ENCODE measurements at places on chromosomes 13 and 19.

DNA sequence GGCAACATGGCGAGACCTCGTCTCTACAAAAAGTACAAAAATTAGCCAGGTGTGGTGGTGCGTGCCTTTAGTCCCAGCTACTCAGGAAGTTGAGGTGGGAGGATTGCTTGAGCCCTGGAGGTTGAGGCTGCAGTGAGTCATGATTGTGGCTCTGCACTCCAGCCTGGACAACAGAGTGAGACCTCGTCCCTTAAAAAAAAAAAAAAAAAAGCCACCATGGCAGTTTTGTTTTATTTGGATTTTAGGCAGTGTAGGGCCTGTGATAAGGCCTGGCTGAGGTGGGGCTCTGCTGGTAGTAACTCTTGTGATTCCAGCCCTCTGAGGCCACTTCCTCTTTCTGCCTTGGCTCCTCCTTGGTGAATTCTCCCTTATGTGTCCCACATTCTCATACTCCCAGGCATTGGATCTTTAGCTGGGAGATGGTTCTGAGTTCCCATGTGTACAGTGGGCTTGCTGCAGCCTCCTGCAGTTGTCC lies 39.2 kb downstream of the GATAD2A start:
- DNase-seq: no peak

DNA sequence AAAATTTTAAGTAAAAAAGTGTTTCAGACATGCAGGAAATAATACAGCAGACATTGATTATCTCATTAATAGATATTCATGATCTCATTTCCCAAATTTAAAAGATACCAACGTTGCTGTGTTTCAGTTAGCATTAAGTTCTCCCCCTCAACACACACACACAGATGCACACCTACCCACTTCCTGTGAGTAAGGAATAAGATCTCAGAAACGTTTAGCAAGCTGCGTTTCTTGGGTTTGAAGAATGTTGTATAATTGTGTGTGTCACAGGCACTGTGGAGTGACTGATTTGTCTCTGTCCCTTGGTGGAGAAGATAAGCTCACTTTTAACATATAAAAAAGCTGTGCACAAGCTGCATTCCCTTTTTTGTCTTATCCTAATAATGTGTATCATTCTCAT lies 196.8 kb downstream of the PDS5B start:
- DNase-seq: no peak

GRCh38 chr13:22270881-22271280 lies 600.0 kb downstream of the FGF9 start:
- no peak for DNase-seq

DNA sequence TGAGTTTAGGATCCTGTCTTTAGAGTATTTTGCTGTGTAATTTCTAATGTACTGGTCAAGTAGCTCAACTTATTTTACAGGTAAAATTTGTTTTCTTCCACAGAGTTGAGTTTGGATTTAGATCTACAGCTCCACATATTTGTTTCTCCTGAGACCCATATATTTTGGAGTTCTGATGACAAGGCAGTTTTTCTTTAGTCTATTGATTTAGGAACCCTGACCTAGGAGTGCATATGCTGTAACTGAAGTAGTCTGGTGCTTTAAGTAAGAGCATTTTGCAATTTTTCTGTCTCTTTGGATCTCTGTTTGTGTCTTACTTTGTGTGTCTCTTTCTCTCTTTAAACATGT lies 19.5 kb upstream of the SPRY2 start:
- DNase-seq: no peak

DNA sequence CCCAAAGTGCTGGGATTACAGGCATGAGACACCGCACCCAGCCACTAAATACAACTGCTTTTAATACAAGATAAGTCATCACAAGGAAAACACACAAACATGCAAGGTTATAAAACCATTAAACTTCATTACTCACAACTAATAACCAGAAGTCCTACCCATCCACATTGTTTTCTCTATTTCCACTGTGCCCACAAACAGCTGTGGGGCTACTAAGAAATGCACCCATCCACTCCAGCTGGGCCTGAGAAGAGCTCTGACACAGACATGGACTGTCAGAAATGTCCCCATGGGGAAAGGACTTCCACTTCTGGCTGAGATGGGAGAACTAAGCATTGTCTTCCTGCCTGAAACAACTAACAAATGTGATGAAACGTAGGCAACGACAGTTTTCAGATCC lies 17.2 kb downstream of the SAFB2 start:
- DNase-seq: no peak

DNA sequence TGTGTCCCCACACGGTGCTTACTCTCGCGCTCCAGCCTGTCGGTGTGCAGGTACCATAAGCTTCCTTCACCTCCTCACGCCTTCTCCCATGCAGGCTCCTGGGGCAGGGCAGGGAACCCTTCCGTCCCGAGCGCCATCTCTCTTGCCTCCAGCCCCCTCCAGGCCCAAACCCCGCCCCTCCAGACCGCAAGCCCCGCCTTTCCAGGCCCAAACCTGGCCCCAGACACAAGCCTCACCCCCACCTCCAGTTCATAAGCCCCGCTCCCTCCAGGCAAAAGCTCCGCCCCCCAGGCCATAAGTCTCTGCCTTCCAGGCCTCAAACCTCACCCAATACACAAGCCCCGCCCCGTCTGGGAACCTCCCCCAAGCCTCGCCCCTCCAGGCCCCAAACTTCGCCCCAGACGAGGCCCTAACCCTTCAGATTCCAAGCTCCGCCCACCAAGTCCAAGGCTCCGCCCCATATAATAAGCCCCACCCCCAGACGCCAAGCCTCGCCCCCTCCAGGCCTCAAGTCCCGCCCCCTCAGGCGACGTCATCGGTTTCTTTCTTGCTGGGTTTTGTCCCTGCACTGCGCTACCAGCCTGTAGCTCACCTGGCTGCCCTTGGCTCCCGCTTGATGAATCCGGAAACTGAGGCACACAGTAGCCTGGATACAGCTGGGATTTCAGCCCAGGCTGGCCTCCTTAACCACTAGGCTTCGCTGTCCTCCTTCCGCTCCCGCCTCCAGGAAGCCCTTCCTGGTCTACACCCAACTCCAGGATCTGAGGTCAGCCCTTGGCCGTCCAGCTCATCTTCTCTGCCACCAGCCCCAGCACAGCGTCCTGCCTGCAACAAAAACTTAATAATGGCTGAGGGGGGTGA lies 16.1 kb downstream of the MKNK2 start:
- no peak for DNase-seq

DNA sequence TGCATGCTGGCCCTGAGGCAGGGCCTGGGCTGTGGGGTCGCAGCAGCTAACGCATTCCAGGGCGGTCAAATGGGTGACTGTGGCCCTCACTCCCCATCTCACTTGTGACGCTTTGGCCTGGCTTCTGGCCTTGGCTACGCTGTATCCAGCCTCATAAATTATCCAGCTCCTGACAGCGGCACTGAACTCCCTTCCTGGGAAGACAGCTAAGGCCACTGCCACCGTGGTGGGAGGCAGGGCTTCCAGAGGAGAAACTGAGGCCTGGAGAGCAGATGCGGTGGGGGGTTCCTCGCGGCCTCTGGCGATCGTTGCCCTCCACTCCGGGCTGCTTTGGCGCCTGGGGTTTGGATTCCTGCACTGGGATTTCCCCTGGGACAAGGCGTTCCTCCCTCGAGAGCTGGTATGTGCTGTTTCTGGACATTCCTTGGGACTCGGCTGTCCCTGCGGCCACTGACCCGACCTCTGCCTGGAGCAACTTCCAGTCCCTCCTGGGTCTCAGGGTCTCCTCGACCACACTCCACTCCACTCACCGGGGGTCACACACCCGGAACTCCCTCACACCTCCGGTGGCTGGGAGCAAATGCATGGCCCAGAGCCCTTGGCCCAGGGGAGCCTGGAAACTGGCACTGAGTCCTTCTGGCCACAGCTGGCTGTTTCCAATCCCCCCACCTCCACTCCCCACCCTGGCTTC lies 3.4 kb downstream of the TBXA2R start:
- DNase-seq: no peak

- no peak for DNase-seq
Observed at GRCh38 chr13:30569901-30570576, 47.7 kb upstream of the USPL1 start.

GRCh38 chr19:47122359-47123335 lies 8.0 kb upstream of the SAE1 start:
- no peak for DNase-seq

DNA sequence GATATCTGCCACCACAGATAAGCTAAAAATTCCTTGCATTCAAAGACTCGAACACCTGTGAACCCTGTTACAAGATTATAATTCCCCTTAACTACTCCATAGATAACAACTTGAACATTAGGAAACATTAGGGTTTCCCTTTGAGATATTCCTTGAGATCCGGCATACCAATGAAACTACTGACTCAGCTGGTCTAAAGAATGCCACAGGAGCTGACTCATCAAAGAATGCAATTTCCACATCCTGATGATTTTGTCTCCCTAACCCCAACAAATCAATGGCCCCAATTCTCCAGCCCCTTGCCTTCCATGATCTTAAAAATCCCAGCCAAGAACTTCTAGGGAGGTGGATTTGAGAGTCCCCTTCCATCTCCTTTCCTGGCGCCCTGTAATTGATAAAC lies 35.6 kb upstream of the ZNF599 start:
- DNase-seq: no peak

Data from stimulated activated CD8-positive, alpha-beta memory T cell treated with anti-CD3 and anti-CD28 coated beads, Interleukin-7, amount 100 ng/mL, for 4 hours (primary cell).